ENCODE measurements at places on chromosomes 2 and 18. TPM values are rescaled to one million over a fixed set of nuclear protein-coding genes. Genes with fewer than 3 reads are reported as not detected.

GRCh38 chr2:28632791-28633190, 118.8 kb upstream of the PPP1CB start:
- DNase-seq = no peak

DNA sequence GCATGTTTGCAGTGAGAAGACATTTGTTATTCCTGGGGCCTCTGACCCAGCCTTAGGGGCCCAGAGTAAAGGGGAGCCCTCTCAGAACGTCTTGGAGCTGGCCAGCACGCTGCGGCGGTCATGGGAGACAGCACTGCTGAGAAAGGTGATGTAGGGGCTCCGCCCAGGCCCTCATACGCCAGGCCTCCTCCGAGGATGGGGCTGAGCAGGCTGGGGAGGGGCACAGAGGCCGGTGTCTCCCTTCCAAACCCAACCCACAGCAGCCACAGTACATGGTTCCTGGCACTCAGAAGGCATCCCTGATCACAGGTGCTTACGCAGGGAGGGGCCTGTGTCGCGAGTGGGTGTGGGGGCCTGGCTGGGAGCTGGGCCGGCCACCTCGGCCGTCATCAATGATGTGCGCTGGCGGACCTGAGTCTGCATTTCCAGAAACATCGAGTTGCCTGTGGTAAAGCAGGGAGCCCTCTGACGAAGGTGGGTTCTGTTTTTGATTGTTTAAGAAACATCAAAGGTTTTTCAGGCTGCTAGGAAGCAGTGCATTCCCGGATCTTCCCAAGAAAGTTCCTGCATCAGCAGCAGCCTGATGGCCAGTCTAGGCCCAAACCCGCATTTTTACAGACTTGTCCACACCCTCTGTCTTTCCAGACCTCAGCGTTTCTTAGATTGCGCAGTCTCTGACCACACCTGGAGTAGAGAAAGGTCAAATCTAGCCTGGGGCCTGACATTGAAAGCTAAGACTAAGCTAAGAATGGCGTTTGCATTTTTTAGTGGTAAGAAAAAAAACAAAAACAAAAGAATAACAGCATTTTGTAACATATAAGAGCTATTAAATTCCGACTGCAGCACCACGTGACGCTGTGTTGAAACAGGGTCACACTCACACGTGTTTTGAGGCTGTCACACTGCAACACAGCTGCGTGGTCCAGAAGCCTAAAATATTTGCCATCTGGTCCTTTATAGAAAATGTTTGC, 51.2 kb upstream of the PXDN start:
- no peak for DNase-seq

GRCh38 chr2:37874470-37874869, 50.6 kb upstream of the RMDN2 start:
- no peak for DNase-seq

GRCh38 chr2:10300328-10300920, 2.3 kb upstream of the HPCAL1 start:
- DNase-seq = peak; percentile 73

GRCh38 chr2:148450531-148450930, 194.0 kb upstream of the EPC2 start:
- DNase-seq = no peak

DNA sequence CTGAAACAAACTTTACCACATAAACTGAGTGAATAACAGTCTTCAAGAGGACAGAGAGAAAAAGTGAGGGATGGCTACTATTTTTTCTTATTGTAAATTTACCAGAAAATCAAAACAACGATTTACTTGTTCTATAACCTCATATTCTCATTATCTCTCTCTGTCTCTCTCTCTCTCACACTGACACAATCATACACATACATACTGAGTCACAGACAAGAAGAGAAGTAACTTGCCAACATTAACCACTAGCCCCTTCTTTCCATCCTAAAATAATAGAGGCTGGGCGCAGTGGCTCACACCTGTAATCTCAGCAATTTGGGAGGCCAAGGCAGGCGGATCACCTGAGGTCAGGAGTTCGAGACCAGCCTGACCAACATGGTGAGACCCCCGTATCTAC, 18.2 kb downstream of the SATB2 start:
- DNase-seq = no peak

DNA sequence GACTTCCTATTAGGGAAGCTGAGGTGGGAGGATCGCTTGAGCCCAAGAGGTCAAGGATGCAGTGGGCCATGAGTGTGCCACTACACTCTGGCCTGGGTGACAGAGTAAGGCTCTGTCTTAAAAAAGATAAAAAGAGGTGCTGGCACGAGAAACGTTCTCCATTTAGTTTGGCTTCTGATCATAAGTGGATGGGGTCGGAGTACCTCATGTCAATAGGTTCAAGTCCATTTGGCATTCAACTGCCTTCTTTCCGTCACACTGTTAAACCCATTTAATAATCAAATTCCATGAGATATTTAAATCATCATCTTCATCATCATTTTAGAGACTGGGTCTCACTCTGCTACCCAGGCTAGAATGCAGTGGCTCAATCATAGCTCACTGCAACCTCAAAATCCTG, 9.2 kb downstream of the COX7A2L start:
- no peak for DNase-seq

GRCh38 chr2:46950314-46950713, 34.7 kb upstream of the MCFD2 start:
- no peak for DNase-seq

DNA sequence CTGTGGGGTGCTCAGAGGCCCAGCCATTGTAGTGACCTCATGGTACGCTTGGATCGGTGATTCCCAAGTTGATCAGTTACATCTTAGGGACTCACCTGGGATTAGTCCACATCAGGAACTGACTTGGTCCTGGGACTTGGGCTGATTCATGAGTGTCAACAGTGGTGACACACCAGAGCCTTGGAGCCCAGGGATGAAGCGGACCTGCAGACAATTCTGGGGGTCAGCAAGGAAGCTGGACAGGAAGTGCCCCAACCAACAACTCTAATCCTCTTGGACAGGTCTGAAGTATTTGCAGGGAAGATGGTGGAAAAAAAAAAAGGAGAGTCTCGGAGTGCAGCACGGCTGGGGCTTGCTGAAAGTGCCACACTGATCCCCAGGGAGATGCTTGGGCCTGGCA, 288.6 kb downstream of the PHLPP1 start:
- no peak for DNase-seq

DNA sequence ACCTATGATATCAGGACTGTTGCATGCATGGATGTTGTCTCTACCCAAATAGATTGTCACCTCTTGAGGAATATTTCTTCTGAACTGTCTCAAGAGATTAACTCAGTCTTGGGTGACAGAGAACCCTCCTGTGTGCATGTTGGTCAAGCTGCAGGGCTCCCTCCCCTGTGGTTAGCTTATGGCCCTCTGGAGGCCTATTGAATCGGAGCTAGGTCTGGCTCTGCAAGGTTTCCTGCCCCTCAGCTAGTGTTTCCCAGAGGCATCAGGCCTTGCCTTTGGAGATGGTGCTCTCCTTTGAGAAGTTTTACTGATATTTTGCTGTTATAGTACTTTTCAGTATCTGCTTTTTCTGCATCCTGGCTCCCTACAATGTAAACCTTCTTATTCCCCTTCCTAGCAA, 769.2 kb upstream of the FAM98A start:
- DNase-seq = no peak

DNA sequence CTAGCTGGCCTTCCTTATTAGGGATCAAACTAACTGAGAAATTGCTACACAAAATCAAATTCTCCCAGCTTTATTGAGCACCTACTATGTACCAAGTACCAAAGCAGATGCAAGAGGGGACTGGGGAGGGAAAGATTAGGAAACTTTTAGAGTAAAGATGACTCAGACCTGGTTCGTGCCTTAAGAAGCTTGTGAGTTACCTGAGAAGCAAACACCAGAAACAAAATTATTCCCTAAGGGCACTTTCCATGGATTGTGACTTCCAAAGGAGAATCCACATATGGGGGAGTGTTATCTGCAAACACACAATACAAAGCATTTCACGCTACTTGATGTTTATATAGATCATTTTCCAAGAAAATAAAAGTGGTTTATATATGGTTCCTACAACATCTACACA, 326.9 kb upstream of the HNRNPA3 start:
- DNase-seq = no peak

- no peak for DNase-seq
Observed at GRCh38 chr2:112077814-112078213, 22.7 kb downstream of the TMEM87B start.

- DNase-seq = no peak
Observed at GRCh38 chr18:3157086-3157485, 62.7 kb downstream of the MYOM1 start.

DNA sequence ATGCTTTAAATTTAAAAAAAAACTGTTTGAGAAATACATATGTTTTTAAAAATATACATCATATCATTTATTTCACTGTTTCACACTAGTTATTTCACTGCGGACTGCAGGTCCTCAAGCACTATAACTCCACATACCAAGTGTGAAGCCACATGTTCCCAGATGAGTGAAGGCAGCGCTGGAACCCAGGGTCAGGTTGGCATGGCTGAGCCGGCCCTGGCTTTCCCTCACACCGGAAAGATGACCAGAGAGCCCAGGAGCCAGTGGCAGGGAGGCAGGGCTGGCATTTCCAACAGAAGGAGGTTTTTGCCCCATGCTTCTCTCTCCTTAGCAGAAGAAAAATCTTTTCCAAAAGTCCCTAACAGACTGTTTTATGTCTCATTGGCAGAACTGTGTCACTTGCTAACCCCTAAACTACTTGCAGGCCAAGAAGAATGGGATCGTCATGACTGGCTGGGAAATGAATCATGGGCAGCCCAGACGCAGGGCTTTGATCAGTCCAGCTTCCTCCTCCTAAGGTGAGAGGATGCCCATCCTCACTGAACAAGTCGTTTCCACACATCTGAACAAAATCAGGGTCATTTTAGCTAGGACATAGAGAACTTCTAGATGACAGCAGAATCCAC, 287.6 kb upstream of the HNRNPA3 start:
- DNase-seq = no peak

DNA sequence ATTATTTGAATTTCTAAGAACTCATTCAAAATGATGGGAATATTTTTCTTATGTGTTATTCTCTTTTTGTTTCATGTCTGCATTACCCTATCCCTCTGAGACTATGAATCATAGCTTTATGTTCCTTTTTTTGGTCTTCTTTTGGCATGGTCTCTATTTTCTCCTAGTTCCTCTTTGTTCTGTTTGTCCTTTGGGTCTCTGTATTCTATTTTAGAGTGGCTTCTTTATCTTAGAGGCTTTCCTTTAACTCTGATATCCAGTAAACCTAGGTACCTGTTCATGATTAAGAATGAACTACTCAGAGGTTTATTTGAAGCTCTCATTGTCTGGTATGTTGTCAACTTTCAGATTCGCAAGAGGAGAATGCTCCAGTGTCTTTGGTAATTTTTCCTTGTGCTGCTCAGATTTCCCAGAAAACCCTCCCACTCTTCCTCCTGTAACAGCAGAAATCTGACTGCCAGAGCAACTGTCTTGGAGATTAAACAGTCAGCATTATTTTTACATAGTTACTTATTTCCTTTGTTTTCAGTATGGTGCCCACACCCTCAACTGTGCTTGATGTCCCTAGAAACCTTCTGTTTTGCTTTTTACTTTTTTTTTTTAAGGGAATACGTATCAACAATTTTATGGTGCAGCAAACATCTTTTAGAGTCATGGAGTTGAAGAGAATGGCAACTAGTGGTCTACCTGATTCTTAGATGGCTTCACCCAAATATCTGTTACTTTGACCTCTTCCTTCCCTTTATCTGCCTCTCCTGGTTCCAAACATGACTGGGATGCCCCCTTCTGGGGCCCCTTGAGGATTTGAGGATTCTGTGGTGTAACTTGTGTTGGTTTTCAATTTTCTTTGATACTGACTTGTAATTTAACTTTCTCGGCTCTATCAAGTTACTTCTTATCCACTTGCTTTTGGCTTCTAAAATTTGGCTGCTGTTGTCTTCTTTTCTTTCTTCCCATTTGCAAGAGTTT, 92.0 kb downstream of the DPP10 start:
- DNase-seq = no peak

- no peak for DNase-seq
Observed at GRCh38 chr2:11683476-11683875, 13.5 kb upstream of the NTSR2 start.

- DNase-seq = no peak
Observed at GRCh38 chr18:58303363-58303762, 259.3 kb downstream of the NEDD4L start.

GRCh38 chr18:49812286-49813068, 856 bp downstream of the ACAA2 start:
- no peak for DNase-seq

GRCh38 chr2:73297151-73297559, 3.8 kb upstream of the EGR4 start:
- no peak for DNase-seq

DNA sequence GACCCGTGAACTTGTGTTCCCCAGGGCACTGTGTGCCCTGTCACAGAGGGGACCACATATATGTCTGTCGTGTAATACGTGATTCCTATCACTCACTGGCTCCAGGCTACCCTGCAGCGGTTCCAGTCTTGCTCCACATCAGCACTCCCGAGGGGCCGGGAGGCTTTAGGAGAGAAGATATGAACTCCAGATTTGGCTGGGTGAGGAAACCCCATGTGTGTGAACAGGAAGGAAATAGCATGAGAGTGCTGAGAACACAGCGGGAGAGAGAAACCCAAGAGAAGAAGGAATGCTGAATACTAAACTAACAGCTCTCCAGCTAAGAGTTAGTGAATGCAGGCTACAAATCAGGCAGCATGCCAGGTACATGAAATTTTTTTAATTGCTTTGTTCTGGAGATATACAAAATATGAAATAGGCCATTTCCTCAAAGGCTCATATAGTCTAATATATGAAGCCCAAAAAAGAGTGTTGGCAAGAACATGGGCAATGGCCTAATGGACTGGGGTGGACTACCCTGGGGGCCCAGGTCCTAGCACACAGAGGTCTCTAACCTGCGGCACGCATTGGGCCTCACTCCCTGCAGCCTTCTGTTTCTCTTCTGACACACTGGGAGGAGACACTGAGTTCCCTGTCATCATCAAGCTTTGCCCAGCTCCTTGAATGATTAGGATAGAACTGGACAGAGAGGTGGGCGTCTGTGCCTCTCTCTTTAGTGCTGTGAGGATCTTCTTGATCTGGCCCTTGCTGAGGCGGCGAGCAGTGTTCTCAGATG, 372.8 kb upstream of the RAB6C start:
- no peak for DNase-seq

GRCh38 chr18:74190086-74190485, 41.8 kb downstream of the TIMM21 start:
- DNase-seq = no peak

- DNase-seq = no peak
Observed at GRCh38 chr2:9236867-9237266, 30.3 kb downstream of the ASAP2 start.

DNA sequence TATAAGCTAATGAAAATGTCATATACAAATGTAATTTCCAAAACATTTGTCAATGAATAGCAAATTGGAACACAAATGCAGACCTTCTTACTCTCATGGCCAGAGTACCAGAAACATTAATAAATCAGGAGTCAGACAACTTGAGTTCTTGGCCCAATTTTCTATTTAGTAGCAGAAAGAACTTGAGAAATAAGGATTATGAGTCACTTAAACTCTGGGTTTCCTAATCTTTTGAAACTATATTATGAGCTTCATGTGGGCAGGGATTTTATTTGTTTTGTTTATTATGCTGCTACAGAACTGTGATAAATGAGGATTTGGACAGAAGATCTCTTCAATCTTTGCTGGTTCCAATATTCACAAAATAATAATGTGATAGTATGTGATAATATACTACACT, 686.7 kb downstream of the NR4A2 start:
- DNase-seq = no peak

- no peak for DNase-seq
Observed at GRCh38 chr2:142841788-142842187, 35.7 kb upstream of the KYNU start.

FAM228B gene
- 20.7 TPM for total RNA-seq

UGT1A8 gene
- total RNA-seq = 0.17 TPM

DHRS9 gene
- total RNA-seq = not detected

LRRC30 gene
- not detected for total RNA-seq

LHCGR gene
- total RNA-seq = not detected
